ENCODE measurements at places on chromosomes 5 and 9.

- DNase-seq = no peak
These were observed 240.0 kb upstream of the SLC24A2 start for GRCh38 chr9:20028849-20029231.

GRCh38 chr5:69404659-69405330 lies 10.1 kb upstream of the MARVELD2 start:
- no peak for DNase-seq

- no peak for DNase-seq
These were observed 26.2 kb upstream of the CTNNAL1 start for GRCh38 chr9:109039539-109039938.

DNA sequence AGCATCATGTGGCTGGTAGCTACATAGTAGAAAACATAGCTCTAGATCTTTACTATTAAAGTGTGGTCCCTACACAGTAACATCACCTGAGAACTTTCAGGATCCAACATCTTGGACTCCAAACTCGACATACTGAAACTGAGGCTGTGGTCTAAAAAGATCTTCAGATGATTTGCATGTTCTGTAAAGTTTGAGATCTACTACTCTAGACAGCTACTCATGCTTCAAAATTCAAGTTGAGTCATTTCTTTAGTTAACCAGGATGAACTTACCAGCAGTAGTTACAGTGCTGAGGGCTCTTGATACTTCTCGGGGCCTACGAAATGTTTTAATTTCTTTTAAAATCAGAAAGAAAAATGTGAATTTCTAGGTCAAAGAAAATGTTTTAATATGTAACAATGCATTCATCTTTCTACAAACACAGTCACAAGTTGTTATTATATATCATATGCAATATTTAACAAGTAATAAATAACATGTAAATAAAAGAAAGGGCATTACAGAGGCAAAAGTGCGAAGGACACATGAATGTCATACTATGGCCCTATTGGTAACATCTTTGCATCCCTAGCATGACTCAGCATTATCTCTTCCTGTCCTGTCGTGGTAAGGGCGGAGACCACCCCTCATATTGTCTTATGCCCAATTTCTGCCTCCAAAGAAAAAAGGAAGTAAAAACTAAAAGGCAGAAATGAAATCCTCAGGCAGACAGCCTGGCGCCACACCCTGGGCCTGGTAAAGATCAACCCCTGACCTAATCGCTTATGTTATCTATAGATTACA lies 563.9 kb upstream of the TLE4 start:
- DNase-seq = no peak

GRCh38 chr9:7376833-7377232 lies 422.7 kb downstream of the DMAC1 start:
- DNase-seq = no peak

GRCh38 chr5:36648426-36648825 lies 42.0 kb downstream of the SLC1A3 start:
- DNase-seq = no peak

DNA sequence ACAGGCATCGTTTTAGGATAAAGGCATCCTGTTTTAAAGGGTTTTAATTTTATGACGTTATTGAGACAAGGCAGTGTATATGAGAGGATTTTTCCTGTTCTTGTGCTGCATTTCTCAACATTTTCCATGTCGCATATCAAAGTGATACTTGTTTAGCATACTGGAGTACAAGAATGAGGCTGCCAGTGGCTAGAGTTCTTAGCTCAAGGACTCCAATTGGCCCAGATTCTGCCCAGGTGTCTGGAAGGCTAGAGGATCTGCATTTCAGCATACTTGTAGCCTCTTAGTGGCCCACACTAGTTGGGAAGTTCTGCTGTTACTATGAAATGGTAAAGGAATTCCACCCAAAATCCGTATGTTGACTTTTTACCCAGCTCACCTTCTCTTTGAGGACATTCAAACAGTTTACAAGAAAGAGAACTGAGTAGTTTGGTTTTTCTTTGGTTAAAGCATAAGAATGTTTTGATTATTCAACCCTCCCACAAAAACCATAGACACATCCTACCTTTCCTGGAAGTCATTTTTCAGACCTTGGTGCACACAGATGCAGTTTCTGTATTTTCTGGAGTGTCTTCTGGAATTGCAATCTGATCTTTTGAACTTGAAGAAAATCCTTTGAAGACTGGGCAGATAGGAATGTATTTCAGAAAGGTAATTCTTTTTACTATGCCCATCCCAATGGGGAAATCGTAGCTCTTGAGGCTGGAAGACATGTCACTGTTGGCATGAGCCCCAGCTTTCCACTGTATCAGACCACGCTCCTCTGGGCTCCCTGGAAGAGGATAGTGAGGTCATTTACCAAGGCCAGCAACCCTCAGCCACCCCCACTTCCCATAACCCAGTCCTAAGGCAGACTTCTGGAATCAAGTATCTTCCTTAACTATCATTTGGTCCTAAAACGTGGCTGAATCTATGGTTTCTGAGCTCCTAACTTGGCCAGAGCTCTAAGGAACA lies 11.3 kb downstream of the SLC23A1 start:
- DNase-seq = no peak

DNA sequence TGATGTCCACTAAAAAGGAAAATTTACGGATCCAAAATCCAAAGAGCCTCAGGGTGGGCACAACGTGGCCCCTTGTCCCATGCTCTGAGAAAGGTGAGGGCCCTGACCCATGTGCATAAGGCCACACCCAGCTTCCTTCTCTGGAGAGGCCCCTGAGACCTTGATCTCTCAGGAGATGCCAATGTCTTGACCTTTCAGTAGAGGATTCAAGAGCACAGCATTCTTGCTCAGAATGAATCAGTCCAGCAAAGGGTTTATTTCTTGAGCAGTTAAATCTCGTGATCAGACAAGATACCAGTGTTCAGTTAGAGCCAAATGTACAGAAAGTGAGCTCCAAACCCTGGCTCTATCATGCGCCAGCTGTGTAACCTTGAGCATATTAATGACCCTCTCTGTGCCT lies 115.9 kb upstream of the DAPK1 start:
- no peak for DNase-seq

DNA sequence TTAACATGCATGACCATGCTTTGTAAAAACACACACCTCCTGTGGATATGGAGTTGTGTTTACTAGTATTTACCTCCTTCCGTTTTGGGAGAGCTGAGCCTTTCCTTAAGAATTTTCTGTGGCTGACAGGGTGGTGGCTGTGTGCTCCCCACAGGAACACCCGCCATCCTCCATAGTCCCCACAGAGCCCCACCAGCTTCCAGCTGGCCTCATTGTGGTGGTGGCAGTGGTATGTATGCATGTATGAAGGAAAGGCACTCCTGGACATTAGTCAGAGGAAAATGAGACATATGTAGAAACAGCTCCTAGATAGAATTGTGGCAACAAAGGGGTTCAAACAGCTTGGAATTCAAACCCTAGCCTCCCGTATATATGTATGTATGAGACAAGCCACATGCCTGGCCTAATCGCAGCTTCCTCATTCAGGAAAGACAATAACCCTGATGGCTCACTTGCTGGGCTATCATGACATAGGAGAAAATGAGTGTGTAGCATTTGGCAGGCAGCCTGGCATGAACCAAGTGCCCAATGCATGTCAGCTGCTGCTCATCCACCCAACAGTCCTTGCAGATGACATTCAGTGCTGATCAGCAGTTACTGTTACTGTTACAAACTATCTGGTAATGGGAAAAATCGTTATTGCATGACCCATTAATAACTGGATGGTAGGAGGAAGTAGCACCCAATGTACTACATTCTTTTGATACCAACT lies 459.7 kb downstream of the EBF1 start:
- peak; percentile 24 for DNase-seq

GRCh38 chr9:132888151-132888550 lies 9.5 kb downstream of the SPACA9 start:
- DNase-seq = no peak

DNA sequence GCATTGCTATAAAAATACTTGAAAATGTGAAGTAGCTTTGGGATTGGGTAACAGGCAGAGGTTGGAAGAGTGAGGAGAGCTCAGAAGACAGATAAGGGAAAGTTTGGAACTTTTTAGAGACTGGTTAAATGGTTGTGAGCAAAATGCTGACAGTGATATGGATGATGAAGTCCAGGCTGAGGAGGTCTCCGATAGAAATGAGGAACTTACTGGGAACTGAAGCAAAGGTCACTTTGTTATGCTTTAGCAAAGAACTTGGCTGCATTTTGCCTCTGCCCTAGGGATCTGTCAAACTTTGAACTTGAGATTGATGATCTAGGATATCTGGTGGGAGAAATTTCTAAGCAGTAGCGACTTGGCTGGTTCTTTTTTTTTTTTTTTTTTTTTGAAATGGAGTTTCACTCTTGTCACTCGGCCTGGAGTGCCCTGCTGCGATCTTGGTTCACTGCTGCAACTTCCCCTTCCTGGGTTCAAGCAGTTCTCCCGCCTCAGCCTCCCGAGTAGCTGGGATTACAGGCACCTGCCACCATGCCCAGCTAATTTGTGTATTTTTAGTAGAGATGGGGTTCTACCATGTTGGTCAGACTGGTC lies 998.9 kb downstream of the TLE1 start:
- DNase-seq = no peak

- DNase-seq = no peak
These were observed 21.9 kb downstream of the HTR4 start for GRCh38 chr5:148632255-148633066.

DNA sequence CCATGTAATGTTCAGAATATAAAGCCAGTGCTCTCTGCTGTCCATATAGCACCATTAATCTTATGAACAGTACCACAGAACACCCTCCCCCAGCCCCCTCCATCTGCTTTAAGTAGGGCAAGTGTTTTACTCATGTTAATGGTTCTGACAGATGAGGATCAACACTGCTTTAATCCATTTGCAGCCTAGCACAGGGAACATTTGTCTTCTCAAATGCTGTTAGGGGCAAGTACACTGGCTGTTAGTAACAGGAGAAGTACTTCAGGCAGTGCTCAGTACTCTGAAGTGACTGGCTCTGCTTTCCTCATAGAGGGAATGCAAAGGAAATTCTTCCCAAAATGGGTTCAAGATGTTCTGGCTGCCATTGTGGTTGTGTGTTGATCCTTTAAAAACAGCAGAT lies 202.6 kb downstream of the DCP2 start:
- no peak for DNase-seq

- peak; percentile 68 for DNase-seq
These were observed 876 bp upstream of the JAK2 start for GRCh38 chr9:4984171-4984620.

DNA sequence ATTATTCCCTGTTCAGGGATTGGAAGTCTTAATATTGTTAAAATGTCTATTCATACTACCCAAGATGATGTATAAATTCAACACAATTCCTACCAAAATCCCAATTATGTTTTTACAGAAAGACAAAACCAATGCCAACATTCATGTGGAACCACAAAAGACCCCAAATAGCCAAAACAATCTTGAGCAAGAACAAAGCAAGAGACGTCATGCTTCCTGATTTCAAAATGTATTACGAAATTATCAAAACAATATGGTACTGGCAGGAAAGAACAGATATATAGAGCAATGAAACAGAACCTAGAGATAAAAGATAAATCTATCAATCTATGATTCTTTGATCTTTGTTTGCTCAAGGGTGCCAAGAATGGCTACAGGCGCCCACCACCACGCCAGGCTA lies 237.9 kb downstream of the TAF11L14 start:
- no peak for DNase-seq

DNA sequence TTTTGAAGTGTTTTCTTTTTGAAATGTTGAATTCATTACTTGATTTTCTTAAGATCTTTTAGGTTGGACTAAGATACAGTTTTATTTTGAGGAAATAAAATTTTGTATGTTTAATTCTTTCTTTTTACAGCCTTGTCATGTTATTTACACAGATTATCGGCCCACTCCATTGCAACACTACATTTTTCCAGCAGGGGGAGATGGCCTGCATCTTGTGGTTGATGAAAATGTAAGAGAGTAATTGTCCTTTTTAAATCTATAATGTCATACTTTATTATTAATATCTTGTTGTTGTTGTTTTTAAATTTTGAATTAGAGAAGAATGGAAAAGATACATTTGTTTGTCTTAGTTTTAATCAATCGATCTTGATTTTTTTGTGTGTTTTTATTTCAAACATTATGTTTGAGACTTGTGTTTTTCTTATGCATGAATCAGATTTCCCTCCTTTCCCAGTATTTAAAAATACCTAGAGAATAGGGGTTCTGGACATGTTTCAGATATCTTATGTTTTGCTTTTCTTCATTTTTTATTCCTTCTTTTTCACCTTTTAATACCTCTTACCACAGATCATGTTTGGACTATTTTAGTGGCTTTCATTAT lies 36.7 kb downstream of the MTREX start:
- DNase-seq = peak; percentile 55

DNA sequence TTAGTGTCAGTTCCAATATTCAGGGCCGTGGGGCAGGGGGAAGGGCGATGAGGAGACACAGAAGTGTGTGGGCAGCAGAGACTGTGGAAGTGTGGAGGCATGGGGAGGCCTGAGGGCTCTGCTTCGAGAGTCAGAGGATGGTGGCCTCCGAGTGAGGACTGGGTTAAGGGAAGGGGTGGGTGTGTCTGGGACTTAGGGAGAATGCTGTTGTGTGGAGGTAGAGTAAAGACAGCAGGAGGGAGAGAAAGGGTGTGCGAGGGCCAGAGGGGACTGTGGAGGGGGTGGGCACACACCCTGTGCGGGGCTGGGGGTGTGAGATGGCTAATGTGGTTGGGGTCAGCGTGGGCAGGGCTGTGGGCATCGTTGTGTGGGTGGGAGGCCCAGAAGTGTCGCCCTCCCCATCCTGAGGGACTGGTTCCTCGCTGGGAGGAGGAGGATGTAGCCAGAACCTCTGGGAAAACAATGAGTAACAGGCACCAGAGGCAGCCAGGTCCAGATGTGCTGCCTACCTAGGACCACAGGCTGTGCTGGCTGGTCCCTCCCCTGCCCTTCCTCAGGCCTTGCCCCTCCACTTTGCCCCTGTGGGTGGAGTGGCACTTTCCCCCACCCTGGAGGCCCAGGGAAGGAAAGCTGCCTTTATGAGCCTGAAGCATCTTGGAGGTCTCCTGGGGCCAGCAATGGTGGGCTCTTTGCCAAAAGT lies 4.2 kb downstream of the USP20 start:
- no peak for DNase-seq

DNA sequence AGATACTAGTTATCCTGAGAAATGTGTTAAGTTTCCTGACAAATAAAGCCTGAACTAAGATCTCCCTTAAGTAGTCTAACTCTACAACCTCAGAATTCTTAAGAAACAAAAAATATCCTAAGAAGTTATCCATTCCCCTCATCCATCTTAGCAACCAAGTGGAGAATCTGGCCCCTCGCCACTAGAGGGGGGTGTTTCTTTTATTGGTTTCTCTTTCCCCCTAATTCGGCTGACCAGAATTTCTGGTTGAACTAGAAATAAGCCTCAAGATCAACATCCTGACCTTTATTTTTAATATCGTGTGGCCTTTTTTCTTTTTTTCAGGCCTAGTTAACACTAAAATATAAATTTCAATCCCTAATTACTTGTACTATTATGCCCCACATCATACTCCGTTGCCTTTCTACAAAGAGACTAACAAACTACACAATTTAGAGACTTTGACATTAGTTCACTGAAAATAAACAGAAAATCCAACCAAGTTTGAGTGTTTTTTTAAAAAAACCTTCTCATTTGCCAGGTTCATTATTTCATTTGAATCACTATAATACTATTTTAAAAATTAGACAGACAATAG lies 14.3 kb upstream of the NR4A3 start:
- peak; percentile 16 for DNase-seq

DNA sequence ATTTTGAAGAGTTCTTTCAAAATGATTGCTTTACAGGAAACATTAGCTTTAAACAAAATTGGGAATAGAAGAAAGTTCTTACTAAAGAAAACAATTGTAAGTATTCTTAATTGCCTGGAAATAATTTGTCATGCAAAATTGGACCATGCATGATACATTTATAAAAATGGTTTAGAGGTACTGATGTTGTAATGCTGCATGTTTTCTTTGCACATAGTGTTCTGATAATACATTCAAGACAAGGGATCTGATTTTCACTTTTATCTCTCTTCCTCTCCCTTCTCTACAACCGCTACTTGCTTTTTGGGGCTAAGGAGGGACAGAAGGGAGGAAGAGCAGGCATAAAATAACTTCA lies 211.6 kb upstream of the MPDZ start:
- no peak for DNase-seq

Data from NCI-H1694 treated with DMSO at 0.1 percent for 48 hours (cell line).